ENCODE measurements at places on chromosomes 7 and 10.

GRCh38 chr10:76085002-76085816, 653.8 kb downstream of the LRMDA start:
- no peak for DNase-seq

GRCh38 chr7:92608380-92609322, 18.5 kb upstream of the FAM133B start:
- DNase-seq: peak; percentile 87

DNA sequence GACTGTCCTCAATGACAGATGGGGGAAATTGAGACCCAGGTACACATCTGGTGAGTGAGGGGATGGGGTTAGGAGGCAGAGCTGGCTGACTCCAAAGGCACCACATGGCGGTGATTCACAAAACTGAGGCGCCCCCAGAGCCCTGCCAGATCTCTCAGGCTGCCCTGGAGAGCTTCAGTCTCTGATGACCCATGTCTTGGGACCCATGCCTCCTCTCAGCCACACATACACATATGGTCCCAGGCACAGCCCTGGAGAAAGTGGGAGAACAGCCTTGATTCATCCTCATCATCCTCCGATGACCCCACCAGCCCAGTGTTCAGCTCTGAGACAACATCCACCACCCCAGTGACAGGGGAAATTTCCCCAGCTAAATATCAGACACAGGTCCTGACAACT, 426.0 kb downstream of the RPS24 start:
- DNase-seq: no peak

DNA sequence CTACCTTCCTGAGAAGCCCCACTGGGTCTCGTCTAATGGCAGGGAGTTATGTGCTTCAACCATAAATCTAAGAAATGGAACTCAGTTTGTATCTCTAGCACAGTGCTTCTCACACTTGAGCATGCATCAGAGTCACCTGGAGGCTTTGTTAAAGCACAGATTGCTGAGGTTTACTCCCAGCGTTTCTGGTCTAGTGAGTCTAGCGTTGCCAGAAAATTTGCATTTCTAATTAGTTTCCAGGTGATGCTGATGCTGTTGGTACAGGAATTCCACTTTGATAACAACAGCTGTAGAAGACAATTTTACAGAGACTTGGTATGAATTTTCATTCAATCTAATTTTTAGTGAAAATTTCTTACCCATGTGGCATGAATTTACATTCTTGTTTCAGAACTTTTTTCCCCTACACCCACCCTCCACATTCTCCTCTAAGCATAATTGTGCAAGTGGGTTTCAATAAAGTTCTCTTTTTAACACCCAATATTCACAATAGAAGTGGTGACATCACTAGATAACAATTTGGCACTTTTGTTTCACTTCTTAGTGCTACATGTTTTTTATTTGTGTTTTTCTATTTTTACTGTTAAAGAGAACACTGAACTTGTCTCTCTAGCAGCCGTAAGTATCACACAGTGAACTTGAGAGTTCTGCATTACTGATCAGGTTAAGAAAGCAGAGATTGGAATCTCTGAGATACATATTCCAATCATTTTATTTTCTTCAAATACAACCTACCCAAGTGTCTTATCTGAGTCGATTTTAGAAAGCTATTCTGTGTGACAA, 48.4 kb upstream of the BET1 start:
- DNase-seq: no peak

DNA sequence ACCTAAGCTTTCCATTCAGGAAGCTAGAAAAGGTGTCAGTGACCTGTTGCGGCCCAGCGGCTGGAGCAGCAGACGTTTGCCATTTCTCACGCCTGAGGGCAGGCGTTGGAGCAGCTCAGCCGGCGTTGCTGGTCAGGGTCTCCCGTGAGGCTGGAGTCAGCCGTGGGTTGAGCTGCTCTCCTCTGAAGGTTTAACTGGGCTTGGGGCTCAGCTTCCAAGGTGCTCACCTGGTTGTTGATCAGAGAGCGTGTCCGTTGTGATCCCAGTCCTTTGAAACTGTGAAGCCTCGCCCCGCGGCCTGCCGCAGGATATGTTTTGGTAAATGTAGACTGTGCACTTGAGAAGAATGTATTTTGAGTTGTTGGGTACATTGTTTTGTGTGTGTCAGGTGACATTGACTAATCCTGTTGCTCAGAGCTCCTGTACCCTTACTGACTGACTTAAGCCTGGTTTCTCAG, 20.6 kb upstream of the PWWP2B start:
- DNase-seq: no peak

DNA sequence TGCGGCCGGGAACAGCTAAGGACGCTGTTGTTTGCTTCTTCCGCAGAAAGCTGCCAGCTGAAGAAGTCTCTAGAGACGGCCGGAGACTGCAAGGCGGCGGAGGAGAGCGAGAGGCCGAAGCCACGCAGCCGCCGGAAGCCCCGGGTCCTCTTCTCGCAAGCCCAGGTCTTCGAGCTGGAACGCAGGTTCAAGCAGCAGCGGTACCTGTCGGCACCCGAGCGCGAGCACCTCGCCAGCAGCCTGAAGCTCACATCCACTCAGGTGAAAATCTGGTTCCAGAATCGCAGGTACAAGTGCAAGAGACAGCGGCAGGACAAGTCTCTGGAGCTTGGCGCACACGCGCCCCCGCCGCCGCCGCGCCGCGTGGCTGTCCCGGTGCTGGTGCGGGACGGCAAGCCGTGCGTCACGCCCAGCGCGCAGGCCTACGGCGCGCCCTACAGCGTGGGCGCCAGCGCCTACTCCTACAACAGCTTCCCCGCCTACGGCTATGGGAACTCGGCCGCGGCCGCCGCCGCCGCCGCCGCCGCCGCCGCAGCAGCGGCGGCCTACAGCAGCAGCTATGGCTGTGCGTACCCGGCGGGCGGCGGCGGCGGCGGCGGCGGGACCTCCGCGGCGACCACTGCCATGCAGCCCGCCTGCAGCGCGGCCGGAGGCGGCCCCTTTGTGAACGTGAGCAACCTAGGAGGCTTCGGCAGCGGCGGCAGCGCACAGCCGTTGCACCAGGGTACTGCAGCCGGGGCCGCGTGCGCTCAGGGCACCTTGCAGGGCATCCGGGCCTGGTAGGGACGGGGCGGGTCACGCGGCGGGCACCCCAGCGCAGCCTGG, 2.4 kb downstream of the NKX2-3 start:
- no peak for DNase-seq

- DNase-seq: no peak
Measured at GRCh38 chr10:5361966-5362365, 2.8 kb upstream of the UCN3 start.

GRCh38 chr7:91940171-91940570, 491 bp upstream of the AKAP9 start:
- peak; percentile 20 for DNase-seq

- no peak for DNase-seq
Measured at GRCh38 chr7:85160223-85160622, 26.6 kb downstream of the SEMA3D start.

DNA sequence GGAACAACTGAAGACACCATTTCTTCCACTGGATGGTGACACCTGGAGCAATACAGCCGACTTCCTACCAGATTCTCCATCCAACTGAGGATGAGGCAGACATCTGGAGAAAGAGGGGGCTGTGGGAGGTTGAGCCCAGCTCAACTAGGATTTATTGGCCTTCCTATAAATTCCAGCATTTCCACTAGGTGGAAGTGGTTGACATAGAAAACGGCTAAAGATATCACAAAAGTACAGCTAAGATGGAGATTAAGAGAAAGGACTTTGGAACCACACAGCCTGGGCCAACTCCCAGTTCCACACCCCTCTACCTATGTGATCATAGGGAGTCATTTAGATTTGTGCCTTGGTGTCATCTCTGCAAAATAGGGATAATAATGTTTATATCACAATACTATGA, 61.3 kb upstream of the CAV2 start:
- no peak for DNase-seq

DNA sequence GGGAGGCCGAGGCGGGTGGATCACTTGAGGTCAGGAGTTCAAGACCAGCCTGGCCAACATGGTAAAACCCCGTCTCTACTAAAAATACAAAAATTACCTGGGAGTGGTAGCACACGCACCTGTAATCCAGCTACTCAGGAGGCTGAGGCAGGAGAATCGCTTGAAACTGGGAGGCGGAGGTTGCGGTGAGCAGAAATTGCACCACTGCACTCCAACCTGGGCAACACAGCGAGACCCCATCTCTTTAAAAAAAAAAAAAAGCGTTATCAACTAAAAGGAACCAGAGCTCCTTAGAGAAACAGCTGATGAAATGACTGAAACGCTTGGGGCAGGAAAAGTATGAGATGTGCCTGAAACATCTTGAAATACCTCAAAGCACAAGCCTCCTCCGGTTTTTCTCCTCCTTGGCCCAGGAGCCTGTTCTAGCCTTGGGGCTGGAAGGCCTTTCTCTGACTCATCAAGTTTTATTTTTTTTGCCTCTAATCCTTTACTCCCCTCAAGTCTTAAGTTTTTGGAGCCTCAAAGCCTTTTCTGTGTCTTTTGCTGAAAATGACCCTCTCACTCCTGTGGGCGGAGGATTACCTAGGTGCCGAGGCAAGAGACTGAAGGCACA, 2.6 kb upstream of the METTL27 start:
- no peak for DNase-seq

DNA sequence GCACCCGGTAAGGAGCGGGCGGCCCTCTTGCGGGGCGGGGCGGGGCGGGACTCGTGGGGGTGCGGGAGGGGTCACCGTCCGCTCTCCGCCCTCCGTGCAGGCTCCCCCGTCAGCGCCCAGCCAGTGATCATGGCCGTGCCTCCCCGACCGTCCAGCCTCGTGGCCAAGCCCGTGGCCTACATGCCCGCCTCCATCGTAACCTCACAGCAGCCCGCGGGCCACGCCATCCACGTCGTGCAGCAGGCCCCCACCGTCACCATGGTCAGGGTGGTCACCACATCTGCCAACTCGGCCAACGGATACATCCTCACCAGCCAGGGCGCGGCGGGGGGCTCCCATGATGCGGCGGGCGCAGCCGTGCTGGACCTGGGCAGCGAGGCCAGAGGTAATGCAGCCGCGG, 16.2 kb upstream of the AP5Z1 start:
- no peak for DNase-seq

DNA sequence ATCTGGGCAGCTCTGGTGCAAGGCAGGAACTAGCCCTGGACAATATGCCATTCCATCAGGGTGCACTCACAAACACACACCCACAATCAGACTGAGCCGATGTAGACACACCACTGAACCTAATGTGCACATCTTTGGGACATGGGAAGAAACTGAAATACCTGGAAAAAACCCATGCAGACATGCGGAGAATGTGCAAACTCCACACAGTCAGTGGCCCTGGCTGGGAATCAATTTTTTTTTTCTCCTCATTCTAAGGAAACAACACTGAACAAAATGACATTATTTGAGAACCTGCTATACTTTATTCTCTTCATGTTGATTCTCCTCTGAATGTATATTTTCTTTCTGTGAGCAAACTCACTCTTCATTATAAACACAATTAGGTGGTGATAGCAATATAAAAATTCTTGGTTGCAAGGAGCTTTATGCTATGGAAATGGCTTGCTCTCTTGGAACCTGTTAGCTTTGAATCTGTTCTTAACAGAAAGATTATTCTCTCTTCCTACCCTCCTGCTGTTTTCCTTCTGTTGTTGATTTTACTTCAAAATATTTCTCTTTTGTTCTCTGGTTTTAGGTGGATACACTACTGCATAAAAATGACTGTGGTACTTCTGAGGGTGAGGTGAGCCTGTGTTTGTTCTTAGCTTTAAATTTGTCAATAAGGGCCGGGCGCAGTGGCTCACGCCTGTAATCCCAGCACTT, 33.0 kb upstream of the MICU1 start:
- no peak for DNase-seq

GRCh38 chr7:157357129-157358040, 20.6 kb downstream of the DNAJB6 start:
- DNase-seq: no peak

DNA sequence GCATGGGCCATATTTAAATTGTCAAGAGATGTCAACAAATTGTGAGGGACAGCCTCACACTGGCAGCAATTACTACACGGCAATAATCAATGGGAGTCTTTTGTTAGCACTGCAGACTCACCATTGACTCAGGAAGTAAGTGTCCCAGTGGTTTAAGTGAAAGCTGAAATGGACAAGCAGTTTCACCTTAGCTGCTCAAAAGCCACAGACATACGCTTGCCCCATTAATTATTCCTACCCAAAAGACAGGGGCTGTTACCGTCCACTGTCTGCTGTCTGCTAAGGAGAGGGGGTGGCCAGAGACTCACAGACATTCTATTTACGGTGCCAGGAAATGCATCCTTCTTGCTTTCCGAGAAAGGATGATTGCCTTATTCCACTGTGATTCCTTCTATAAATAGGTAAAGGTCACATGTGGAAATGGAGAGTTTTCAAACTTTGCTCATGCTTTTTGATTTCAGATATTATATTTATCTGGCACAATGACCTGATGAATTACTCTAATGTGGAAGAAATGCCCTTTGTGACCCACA, 309.7 kb upstream of the NFE2L3 start:
- no peak for DNase-seq

DNA sequence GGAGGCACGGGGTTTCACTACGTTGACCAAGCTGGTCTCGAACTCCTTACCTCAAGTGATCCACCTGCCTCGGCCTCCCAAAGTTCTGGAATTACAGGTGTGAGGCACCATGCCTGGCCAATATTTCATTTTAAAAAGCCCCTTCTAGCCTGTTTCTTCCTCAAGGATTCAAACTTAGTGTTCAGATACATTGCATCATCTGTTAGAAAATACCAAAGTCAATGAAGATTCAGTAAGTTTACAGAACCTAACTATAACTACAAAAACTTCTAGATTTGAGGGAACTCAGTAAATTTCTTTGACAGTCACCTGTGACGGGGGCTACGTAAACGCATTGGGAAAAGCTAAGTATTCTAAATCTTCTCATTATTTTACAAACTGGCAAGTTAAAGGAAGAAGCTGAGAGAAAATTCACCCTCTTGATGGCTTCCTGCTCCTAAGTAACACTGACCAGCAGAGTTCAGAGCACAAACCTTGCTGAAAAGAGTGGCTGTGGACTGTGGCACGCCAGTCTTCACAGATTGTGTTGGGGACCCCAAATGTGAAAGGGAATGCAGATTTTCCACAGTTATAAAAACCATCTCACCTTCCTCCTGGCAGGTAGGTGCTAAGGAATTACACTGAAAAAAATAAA, 162.2 kb downstream of the PKD1L1 start:
- DNase-seq: no peak

DNA sequence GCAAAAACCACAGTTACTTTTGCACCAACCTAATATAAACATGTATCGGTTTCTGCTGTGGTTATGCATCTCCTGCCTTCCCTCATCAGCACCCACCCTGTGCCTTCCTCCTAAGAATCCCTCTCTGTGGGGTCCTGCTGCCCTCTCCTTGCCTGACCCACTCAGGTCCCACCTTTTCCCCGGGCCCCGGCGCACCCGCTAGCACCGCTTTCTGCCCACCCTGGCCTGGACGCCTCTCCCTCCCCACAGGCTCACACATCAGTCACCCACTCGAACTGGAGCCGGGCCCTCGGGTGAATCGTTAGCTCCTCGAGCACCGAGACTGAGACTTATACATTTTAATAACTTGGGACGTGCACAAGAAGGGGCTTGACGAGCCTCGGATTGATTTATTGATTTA, 110.5 kb downstream of the ADARB2 start:
- DNase-seq: no peak
